ENCODE measurements at places on chromosomes 1 and 21.

- DNase-seq = no peak
Measured at GRCh38 chr21:28282833-28283232, 709.8 kb downstream of the LTN1 start.

DNA sequence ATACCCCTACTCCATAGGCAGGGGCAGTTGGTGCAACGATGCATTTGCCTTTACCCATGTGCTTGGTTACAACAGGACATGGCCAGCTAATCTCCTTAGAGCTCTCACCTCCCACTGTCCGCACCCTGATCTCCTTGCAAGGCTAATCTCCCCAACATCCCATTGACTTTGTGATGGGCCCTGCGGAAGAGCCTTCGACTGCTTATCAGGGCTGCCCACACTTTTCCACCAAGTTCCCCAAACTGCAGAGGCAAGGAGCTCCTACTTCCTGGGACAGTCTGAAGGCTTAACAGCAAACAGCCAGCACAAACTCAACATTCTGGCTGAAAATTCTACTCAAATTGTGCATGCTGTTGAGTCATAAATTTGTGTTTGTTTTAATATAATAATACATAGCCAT, 36.0 kb downstream of the C1orf94 start:
- no peak for DNase-seq

DNA sequence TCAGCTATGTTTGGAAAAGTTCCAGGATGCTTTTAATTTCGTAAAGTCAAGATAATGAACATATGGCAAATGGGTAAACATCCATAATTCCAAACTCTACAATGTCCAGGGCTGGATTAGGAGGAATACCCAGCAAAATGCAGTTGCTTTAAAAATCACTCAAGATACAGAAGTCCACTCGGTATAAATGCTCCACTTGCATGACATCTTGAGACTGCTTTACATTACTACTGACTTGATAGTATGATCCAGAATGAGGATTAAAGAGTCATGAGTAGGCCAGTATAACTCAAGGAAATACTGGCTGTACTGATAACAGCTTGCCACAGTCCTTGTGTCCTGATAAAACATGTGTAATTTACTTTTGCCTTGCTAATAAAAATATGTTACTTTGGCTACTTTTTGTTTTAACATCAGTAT, 58.3 kb upstream of the ANGPTL3 start:
- DNase-seq = no peak

DNA sequence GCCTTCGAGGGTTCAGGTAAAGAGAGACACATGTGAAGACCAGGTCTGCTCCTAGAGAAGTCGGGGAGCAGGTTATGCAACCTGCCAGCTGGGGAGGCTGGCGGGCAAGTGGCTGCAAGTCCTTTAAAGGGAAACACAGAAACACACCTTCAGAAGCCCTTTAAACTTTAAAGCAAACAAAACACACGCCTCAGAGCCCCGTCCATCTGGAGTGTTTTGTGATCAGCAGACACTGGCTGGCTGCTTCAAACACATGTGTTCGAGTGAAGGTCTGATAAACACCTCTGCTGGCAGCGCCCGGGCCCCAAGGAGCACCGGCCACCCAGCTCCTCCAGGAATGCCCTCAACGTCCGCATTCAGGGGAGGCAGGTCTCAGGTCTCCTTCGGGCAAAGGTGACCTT, 15.2 kb downstream of the RIPK4 start:
- DNase-seq = no peak

- no peak for DNase-seq
Measured at GRCh38 chr1:21672478-21673276, 3.5 kb upstream of the RAP1GAP start.

GRCh38 chr1:116558571-116558970, 12.3 kb downstream of the CD58 start:
- DNase-seq = no peak

DNA sequence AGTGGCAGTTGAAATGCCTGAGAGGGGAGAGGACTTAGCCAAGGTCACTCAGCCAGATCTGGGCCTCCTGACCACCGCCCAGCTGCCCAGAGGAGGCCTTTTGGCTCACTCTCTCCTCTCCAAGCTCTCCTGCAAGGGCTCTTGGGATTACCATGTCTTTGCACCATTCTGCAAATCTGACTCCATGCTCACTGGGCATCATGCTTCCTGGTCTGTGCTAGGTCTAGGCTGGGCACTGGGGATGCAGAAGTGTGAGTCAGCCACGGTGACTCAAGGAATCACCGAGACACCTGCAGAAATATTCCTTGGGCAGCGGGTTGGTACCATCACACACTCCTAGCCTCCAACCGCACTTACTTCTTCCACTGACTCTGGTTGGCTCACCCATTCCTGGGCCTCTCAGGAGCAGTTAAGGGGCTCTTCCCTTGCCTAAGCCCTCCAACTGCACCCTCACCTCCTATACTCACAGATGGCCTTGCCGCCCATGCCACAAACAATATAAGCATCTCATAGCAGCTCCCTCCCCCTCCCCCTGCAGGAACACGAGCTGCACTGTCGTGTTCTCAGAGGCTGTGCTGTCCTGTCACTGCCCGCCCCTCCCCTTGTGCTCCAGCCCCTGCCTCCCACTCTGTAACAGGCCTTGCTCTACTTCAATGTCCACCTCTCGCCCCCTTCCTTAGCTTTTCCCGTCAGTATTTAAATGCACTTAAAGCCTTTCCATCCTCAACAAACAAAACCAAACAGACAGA, 34.8 kb downstream of the CDCP2 start:
- DNase-seq = no peak

- DNase-seq = no peak
Measured at GRCh38 chr1:162151900-162152829, 82.7 kb downstream of the NOS1AP start.

DNA sequence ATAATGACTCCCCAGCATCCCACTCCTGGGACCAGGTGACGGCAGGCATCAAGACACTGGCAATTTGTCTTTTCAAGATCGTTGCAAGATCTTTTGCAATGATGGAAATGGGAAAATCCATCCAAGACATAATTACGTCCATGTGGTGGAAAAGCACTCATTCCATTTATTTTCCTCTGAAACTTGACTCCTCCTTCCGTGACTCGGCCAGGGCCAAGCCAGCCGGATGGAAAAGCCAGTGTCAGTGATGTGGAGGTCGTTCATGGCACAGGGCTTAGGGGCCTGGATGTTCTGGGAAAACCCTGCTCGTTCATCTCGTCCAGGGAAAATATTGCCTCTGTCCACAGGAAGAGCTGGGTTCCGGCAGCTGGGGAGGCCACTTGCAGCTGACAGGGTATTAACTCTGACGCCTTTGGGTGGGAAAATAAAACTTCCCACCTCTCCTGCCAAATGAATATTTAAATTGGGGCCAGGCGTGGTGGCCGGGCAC, 46.2 kb downstream of the C1orf198 start:
- DNase-seq = no peak

DNA sequence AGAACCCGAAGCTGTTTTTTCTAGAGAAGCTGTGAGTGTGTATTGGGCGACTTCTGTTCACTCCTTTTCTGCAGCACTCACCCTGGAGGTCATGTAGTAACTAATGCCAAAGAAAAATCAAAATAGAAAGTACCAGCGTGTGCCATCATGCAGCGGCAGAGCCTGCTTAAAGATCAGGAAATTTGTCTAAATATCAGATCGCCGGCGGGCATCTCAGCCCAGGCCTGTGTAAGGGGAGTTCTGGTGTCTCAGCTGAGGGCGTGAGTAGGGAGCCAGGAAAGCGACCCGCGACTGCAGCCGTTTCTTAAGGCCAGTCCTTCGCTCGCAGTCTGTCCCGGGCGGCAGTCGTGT, 768 bp downstream of the EDARADD start:
- no peak for DNase-seq

GRCh38 chr1:157115429-157115838, 15.8 kb upstream of the ETV3L start:
- no peak for DNase-seq

DNA sequence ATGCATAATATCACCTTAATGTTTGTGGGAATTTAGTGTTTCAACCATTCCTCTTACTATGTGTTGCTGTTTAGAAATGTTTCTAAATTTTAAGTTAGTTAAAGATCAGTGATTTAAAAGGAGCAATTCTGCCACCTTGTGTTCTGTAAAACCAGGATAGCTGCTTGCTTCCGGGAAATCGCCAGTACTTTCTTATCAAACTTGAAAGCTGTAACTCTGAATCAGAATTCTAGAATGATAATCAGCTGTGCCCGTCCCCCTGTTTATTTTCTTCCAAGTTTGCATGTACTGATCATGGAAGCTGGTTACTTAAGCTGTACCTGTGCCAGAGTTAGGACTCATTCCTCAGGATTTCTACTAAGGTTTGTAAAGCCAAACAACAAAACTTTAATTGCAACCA, 656.4 kb downstream of the LTN1 start:
- peak; percentile 57 for DNase-seq

GRCh38 chr1:40786995-40787705, 3.6 kb downstream of the KCNQ4 start:
- DNase-seq = no peak

GRCh38 chr21:26028183-26028582, 142.4 kb downstream of the APP start:
- no peak for DNase-seq

GRCh38 chr1:21585037-21585436, 75.8 kb downstream of the ALPL start:
- DNase-seq = no peak

GRCh38 chr1:95716550-95716949, 482.5 kb downstream of the RWDD3 start:
- DNase-seq = no peak

GRCh38 chr1:16088351-16088911, 15.0 kb upstream of the FAM131C start:
- DNase-seq = no peak

- DNase-seq = no peak
Measured at GRCh38 chr1:87829360-87829759, 500.7 kb downstream of the LMO4 start.

DNA sequence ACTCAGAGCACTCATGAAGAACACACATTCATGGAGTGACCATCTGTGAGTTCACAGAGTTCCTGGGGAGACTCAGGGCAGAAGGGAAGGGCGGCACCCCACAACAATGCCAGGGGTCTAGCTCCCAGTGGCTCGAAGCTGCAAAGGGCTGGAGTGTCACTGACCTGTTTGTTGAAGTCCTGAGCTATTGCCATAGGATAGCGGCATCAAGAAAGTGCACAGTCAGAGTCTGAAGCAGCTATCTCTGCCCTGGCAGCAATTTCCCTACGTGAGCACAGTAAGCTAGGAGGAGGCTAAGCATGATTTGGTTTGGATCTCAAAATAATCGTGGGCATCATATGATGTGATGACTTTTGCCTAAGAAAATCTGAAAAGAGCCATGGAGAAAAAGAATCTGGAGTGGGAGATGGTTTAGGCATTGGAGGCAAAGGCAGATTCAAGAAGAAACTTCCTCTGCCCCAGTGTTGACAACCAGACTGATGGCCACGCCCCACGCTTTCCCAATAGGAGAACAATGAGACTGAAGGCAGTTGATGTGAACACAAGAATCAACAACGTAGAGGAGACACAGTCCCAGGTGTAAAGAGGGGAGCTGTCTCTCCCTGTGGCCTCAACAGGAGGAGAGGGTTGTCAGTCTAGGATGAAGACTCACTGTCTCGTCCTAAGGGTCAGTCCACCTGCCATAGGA, 100.0 kb upstream of the SLC25A33 start:
- DNase-seq = no peak

GRCh38 chr1:29679828-29680558, 443.7 kb downstream of the PTPRU start:
- DNase-seq = no peak

GRCh38 chr1:233951804-233952203, 47.3 kb downstream of the SLC35F3 start:
- no peak for DNase-seq
